GM13976 (cell line): ENCODE measurements at places on chromosomes 12 and 14.

GRCh38 chr14:36916668-36917067 lies 255.0 kb downstream of the PAX9 start:
- DNase-seq, result no peak

- no peak for DNase-seq
These were observed 2.4 kb upstream of the TAS2R50 start for GRCh38 chr12:10989107-10989506.

DNA sequence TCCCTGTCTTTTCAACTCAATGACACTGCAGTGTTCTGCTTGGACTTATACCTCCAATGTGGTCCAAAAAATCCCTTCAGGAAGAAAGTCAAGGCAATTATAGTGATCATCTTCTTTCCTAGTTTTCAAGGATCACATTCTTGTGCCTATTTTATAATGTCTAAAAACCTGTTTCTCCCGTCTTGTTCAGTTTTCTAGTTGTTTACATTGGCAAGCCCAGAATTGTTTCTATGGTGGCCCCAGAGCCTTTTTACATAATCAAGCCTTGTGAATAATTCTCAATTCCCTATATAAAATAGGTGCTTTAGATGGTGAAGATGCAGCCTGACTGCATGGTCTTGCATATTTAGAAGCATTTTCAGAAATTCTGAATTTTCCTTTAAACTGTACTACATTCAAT lies 14.5 kb upstream of the LDHB start:
- no peak for DNase-seq

GRCh38 chr14:104726600-104727451 lies 2.8 kb downstream of the ADSS1 start:
- no peak for DNase-seq

GRCh38 chr14:80764496-80764895 lies 177.0 kb downstream of the CEP128 start:
- no peak for DNase-seq
